T-helper 17 cell (primary cell): ENCODE measurements at places on chromosomes 11 and 22. TPM values are rescaled to one million over a fixed set of nuclear protein-coding genes. Genes with fewer than 3 reads are reported as not detected.

- no peak for DNase-seq
Observed at GRCh38 chr22:22414266-22414665, 94.3 kb downstream of the ZNF280B start.

DNA sequence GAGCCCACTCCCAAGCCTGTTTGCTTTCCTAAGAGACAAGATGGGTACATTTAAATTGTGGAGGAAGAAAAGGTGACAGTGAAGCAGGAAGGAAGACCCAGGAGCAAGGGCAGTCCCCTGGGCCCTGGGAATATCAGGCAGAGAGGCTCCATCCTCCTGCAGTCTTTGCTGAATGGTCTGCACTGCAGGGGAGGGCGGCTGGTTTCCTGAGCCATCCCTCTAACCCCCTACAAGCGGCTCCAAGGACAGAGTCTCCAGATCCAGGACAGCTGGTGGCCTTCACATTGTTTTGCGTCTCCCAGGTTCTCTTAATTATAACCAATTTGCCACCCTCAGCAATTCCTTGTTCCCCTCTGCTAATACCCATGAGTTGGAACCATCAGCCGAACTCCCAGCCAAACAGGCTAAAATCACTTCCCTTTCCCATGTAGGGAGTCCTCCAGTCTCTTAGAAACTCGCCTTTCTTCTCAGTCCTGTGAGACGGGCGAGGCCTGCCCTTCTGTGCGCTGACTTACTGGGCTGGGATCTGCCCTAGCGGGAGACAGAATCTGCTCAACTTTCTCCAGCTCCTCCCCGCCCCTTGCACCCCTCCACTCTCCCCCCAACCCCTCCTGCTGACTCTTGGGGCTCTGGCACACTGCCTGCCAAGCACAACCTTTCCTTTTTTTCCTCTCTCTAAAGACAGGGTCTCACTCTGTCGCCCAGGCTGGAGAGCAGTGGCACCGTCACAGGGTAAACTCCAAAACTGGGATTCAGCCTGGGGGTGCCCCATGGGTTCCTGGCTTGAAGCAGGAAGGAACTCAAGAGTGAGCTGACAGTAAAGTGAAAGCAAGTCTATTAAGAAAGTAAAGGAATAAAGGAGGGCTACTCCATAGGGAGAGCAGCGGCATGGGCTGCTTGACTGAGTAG is 53.4 kb upstream of the EMID1 start:
- DNase-seq: no peak

DNA sequence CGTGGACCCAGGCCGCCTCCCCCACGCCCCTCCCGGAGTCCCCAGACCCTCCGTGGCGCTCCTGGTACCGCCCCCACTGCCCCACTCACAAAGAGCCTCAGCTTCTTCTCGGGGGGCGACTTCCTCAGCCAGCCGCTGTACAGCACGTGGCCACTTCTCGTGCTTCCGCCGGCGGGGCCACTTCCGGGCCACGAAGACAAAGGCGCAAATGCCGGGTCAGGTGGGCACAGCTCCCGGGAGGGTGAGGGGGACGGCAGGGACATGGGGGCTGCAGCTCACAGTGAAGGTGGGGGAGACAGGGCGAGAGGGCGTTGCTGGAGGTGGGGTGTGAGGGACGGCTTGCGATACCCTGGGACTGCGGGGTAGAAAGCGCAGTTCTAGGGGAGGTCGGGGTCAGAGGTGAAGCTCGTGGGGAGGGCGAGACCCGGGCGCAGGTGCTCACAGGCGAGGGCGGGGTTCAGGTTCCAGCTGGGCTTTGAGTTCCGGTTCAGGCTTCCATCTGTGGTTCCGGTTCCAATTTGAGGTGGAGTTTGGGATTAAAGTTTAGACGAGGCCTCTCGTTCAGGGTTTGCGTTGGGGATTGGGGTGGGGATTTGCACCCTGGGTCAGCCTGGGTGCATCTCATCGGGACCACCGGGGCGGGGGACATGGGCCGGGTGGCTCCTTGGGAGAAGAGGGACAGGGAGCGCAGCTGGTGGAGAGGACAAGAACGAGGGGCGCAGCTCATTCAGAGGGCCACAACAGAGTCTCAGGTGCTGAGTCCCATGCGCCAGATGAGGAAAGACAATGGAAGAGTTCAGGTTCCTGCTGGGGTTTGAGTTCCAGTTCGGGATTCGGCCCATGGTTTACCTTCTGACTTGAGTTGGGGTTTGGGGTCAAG is at the start of gene GAB4:
Gene GAB4 (minus strand): TSS at position 371 of the 880 bp plus-strand sequence. CDS start 108 bp downstream, at position 263.
- no peak for DNase-seq

DNA sequence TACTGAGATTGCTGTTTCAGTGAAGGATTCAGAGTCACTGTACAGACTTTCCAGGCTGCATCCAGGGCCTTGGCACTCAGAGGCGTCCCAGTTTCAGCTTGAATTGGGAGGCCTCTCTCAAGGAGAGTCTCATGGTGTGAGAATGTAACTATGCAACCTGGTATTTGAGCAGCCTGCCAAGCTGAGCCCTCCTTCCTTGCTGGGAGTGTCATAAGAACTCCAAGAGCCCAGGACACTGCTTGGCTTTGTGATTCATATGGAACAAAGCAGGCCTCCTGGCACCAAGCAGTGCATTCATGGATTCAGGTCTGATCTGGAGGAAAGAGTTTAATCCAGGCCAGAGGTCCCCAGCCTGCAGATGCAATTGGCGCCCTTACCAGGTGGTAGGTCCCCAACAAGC is 171.7 kb downstream of the DBX1 start:
- no peak for DNase-seq

DNA sequence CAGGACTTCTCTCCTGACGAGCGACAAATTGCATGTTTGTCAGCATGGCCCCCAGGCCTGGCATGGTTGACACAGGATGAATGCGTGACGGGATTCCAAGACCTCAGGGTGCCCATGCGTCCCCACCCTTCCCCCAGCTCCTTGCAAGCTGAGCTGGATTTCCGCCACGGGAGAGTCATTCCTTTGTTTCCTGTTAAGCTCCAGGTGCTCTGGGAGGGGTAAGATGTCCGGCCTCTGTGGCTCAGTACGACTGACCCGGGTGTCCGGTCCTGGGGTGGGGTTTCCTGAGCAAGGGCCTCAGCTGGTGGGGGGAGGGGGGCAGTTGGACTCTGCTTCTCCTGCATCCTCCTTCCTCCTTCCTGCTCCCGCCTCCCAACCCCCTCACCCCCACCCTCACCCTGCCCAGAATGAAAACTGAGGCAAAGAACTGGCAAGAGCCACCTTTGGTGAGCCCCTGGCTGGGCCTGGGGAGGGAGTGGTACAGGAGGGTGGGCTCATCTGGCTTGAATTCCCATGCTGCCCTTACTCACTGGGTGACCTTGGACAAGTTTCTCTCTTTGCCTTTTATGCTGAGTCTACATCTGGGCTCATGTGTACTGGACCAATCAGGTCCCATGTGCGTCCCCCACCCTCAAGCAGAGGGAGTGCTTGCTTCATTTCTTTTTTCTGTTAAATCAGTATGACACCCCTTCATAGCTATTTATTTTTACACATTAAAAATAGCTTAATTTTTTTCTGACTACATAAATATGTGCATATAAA is 2.5 kb downstream of the CDC42EP2 start:
- DNase-seq: no peak

DNA sequence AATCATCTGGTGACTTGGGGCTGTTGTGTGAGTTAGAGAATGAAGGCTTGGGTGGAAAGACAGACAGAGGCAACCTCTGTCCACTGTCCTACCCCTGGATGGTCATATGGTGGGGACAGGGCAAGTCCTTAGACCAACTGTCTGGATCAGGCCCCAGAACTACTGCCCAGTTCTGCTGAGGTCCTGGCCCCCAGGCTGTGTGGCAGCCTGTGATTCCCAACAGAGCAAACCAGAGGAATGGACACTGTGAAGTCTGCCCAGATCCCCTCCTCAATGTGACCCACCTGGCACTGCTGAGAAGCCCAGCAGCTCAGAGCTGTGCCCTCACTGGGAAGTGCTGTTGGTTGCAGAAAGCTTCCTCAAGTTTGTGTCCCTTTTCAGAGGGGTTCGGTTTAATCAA is 69.0 kb downstream of the GGTLC2 start:
- no peak for DNase-seq

CBL gene
- 41.9 TPM for total RNA-seq

DNA sequence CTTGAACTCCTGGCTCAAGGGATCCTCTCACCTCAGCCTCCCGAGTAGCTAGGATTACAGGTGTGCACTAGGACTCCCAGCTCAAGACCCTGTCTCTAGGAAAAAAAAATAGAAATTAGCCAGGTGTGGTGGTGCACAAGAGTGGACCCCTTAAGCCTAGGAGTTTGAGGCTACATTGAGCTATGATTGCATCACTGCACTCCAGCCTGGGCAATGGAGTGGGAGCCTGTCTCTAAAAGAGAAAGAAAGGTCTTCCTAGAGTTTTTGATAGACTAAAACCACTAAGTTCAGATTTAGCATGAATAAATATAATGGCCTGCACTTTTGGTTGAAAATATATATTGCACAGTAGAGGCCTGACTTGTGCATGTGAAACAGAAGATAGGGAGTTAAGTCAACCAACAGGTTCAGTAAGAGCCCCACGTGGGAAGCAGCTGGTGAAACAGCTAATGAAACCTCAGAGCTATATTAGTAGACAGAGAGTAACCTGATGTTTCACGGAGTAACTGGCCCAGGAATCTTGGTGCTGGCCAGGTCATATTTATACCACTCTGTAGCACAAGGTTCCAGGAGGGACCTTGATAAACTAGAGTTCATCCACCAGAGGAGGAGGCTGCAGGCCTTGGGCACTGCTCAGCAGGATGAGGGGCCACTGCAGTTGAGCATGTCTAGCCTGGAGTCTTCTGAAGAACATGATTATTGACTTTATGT is 4.6 kb upstream of the MICAL3 start:
- no peak for DNase-seq

- DNase-seq: no peak
Observed at GRCh38 chr22:24510637-24511625, 15.8 kb downstream of the UPB1 start.

MRTFA gene
- 70.1 TPM for total RNA-seq

GRCh38 chr11:86174101-86175046 is 70.2 kb upstream of the EED start:
- DNase-seq: no peak

TEX12 gene
- total RNA-seq: 0.32 TPM

- no peak for DNase-seq
Observed at GRCh38 chr11:131370901-131371790, 731 bp downstream of the NTM start.

GRCh38 chr22:25007444-25008106 is 55.1 kb downstream of the KIAA1671 start:
- DNase-seq: no peak

PRR14L gene
- total RNA-seq: 38.2 TPM

- no peak for DNase-seq
Observed at GRCh38 chr22:20439928-20440575, 2.4 kb upstream of the SCARF2 start.

GGTLC2 gene
- not detected for total RNA-seq

MICALL1 gene
- 19.2 TPM for total RNA-seq

DNA sequence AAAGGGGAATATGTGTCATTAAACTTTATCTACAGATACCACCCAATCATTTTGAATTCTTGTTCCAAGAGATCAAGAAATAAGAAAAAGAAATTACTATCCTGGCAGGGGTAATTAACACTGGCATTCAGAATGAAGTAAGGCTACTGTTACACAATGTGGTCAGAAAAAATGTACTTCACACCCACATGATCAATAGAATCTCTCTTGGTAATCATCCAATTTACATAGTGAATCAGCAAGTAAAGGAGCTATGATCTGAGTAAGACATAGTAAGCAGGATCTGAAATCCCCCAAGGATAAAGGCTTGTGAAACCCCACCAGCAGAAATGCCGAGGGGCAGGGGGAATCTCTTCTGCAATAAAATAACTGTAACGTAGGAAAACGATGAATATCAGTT is 466.5 kb downstream of the FAM181B start:
- no peak for DNase-seq

CRYBB3 gene
- total RNA-seq: not detected

PPFIBP2 gene
- total RNA-seq: 26.2 TPM

DNA sequence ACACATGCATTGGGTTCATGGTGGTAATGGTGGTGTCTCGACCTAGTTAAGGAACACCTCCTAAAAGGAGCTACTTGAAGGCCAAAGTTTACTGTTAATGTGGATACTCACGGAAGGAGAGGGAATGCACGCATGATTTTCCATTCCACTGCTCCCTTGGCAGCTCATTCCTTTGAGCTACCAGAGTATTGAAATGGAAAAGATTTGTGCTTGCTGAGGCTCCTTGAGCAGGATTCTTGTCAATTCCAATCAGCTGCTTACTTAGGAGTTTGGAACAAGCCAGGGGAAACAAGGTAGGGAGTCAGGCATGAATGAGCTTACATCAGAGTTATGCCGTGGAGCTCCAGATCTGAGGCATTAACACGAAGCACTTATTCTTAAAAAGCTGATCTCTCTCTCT is 108.8 kb downstream of the GRIA4 start:
- DNase-seq: no peak

DNA sequence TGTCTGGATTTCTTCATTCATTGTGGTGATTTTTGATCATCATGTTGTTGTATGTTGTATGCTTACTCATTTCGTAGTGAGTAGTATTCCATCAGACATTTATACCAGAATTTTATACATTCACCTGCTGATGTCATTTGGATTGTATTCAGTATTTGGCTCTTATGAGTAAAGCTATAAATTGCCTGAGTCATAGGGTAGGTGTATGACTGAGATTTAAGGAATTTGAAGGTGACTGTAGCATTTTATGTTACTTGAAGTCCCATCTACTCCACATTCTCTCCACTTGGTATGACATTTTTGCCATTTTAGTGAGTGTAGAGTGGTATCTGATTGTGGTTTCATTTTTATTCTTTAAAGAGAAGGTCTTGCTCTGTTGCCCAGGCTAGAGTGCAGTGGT is 548.2 kb downstream of the TBC1D22A start:
- no peak for DNase-seq

COA4 gene
- 28.7 TPM for total RNA-seq

GRCh38 chr11:2911785-2912391 is 17.3 kb downstream of the PHLDA2 start:
- DNase-seq: no peak

PIM3 gene
- total RNA-seq: 241 TPM

SEPTIN3 gene
- not detected for total RNA-seq

UPK3A gene
- 0.37 TPM for total RNA-seq

GRCh38 chr22:41273128-41273527 is 12.9 kb downstream of the RANGAP1 start:
- no peak for DNase-seq

- DNase-seq: peak; percentile 47
Observed at GRCh38 chr22:17774206-17774925, at the start of gene BID. Gene BID (minus strand): TSS chr22:17774469. CDS start chr22:17750116, 24,353 bp downstream.

DNA sequence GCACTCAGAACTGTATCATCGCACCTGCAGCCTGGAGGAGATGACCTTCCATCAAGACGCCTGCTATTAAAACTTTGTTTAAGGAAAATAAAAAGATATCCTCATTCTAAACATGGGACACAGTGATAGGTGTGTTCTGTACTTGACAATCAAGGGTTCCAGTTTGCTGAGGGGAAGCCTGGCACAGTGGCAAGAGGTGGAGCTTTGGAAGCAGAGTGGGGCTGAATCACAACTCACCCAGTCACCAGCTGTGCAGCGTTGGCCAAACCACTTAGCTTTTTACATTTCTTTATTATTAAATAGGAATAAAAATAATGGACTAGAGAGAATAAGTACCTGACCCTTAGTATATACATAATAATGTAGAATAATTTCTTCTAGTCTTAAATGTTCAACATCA is 220.7 kb downstream of the TENM4 start:
- no peak for DNase-seq

HPX gene
- total RNA-seq: 0.86 TPM
